BE2C (cell line): ENCODE measurements at places on chromosomes 16 and 17.

- DNase-seq: no peak
Measured at GRCh38 chr16:75535211-75535843, 581 bp downstream of the CHST5 start.

DNA sequence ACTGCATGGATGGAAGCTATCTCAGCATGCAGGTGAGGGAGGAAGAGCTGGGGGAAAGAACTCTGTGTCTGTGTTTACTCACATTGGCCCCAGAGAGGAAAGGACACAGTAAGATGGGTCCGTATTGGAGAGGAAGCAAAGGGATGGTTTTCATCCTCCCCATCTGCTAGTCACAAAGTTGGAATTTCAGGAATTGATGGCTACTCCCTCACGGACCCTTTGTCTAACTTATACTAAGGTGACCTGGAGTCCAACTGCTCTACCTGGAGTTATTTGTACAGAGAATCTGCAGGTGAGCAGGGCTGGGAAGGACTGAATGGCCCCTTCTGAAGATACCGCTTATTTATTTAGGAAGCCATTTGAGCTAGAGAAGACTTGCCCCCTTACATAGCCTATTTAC, 55.1 kb downstream of the WNT3 start:
- DNase-seq: no peak

DNA sequence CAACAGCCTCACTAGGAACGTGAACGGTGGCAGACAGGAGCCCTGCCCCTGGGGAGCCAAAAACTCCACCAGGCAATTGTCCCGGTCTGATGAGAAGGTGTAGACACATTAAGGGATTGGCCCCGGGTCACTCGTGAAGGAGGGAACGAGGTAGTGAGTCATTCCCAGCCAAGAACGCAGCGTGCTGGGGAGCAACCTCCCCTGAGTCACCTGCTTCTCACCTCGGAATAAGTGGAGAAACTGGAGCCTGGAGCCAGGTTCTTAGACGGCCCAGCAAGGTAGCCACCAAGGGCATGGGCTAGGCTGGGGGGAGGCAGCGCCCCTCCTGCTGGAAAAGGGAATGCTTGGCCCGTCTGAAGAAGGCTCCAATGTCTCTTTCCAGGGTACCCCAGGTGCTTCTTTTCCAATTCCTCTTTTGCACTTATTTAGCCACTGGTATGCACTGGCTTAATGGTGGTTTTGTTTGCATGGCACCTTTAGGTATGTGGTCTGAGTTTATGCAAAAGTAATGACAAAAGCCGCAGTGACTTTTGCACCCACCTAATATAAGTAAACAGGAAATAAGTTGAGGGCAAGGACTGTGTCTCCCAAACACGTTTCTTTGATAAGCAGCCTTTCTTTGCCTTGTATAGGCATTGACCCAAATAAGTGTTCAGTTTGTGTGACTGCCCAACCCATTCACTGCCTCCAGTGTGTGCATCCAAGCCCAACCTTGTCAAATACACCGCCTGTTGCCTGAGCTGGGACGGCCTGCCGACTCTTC, 1.8 kb upstream of the HELZ start:
- DNase-seq: no peak

GRCh38 chr17:43909537-43910231, 2.3 kb upstream of the MPP2 start:
- no peak for DNase-seq
